Right atrium auricular region (tissue), 2 donors: ENCODE measurements at places on chromosomes 16 and 17.
A peak's percentile ranks its signal among the peaks of the same experiment; 100 is the strongest.

DNA sequence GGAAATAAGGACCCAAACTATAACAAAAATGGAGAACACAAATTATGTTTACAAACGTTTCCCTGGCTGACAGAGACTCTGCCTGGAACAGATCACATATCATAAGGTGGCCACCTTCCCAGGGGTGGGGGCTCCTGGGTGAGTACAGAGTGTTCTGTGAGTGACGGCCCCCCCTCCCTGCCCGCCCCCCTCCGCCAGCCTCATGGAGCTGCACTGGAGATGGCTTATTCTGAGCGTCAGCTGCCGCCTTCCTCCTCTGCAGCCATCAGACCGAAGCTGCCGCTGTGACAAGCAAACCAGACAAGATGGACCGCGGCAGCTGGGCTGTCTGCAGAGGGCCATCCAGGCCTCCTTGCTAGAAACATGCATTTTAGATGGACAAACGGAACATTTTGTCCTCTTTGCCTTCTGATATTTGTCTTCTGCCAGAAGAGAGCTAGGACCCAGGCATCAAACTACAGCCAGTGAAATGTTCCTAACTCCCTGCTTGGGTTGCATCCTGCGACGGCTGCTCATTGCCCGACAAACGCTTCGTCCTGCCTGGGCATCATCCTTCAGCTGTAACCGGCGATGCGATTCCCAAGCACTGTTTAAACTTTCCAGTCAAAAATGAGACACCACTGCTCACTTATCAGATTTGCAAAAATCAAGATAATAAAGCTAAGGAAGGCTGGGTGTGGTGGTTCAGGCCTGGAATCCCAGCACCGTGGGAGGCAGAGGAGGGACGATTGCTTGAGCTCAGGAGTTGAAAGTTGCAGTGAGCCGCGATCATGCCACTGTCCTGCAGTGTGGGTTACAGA, 15.3 kb upstream of the RPTOR start:
- no peak for DNase-seq

DNA sequence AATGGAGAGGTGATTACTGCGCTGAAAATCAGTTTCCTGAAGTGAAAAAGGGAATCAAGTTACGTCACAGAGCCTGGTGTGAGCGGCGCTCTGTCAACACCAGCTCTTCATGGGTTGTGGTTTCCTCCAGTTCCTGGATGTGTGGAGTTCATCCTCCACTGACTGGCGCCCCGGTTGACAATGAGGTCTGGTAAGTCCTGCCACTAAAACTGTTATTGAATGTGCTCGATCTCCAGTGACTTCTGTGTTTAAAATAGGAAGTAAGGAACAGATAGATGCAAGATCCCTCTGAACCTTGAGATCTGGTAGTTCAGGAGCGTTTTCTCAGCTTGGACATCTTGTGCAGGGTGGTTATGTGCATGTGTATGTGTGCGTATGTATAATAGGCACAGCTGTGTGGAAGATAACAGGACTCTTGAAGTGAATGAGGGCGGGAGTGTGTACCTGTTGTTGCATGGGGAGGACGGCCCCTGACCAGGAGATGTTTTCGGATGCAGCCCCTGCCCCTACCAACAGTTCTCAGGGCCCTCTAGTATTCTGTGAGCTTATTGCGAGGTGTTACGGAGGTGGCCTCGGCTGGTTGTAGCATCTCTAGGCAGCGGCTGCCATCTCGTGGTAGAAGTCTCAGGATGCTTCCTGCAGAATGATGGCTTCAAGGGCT, 22.0 kb upstream of the GOT2 start:
- DNase-seq: peak; percentile 67

- DNase-seq: peak; percentile 93
Observed at GRCh38 chr16:19696328-19696727, 21.7 kb downstream of the KNOP1 start.

DNA sequence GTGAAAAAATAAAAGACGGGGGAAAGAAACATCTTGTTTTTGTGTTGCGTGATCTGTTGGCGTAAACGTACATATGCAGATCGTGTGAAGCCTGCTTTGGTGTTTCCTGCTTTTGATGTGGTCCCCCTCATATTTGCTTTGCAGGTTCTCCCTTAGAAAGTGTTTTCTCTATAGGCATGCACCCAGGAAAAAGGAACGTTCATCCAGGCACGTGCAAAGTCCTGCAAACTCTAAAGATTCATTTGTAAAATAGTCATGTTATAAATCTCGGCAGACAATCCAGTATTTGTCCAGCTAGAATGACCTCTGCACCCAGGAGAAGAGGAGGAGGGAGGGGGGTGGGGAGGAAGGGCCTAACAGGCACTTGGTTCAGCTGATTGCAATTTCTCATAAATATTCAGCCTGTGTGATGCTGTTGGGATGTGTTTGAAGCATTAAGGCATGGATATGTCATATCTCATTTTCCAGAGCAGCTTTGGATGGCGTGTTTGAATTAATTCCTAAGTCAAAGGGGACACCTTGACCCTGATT, 40.3 kb upstream of the DDX52 start:
- DNase-seq: no peak

- DNase-seq: no peak
Observed at GRCh38 chr16:67028167-67028695, 718 bp upstream of the CBFB start.

DNA sequence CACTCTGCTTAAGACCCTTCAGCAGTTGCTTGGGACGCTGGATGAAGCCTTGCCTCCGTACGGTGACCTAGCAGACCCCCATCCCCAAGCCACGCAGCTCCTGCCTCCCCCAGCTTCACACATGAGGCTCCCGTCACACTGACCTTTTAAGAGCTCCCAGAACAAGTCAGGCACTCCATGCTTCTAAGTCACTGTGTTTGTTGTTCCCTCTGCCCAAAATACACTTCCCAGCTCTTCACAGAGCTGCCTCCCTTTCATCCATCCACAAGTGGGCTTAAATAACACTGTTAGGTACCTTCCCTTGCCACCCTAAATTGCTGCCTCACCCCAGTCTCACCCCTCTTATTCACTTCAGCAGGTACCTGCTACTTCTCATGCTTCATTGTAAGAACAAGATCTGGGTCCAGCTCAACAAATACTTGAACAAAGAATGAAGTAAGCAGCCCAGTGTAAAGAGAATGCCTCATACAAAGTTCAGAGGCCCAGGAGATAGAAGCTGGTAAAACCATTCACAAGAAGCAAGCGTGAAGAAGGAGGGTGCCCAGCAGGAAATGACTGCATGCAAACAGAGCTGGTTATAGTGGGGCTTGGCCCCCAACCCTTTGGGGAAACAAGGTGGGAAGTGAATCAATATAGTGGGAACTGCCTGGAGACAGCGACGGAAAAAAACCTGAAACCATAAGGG, 5.8 kb downstream of the ZC3H7A start:
- DNase-seq: no peak

DNA sequence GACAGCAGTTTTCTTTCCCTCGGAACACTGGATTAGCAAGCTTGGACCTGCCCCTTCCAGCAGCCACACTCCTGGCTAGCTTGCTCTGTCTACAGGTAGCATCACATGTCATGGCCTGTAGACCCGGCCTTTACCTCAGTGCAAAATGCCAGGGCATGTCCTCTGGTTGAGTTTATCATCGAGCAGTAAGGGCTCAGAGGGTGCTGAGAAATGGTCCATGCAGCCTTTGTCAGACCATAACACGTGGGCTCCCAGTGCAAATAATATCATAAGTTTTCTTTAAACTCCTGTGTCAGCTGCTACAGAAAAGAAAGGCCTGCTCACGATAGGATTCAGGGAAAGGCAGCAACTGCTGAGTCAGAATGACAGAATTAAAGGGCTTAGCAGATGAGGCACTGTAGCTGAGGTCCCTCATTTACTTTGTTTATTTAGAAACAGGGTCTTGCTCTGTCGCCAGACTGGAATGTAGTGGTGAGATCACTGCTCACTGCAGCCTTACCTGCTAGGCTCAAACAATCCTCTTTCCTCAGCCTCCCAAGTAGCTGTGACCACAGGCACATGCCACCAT, 8.0 kb upstream of the GNA13 start:
- no peak for DNase-seq

GRCh38 chr17:77804796-77805426, 153.6 kb upstream of the TNRC6C start:
- DNase-seq: no peak

- DNase-seq: no peak
Observed at GRCh38 chr17:40547079-40547784, 18.0 kb downstream of the CCR7 start.

GRCh38 chr17:39752241-39752881, 14.6 kb downstream of the GRB7 start:
- DNase-seq: no peak

GRCh38 chr16:83231729-83232128, 576.0 kb upstream of the HSBP1 start:
- DNase-seq: no peak

GRCh38 chr17:48626245-48627117, at the start of gene HOXB9:
Gene HOXB9, minus strand, starts transcription at chr17:48626358. Its CDS starts 89 bp downstream, at chr17:48626269.
- DNase-seq: no peak

DNA sequence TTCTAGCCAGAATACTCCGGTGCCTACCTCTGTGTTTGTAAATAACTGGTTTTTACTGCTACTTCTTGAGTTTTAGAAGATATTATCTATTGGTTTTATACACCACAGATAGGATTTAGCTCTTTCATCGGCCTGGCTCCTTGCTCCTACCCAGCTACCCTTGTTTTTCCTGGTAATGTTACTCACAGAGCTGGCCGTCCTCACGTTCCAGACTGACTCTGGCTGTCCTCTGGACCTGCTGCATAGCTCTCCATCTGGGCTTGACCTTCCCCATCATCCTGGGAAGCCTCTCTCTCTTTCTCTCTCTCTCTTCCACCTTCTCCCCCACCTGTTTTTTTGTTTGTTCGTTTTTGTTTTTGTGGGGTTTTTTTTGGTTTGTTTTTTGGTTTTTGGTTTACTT, 51.5 kb downstream of the MPRIP start:
- no peak for DNase-seq

- DNase-seq: no peak
Observed at GRCh38 chr16:87180069-87180468, 137.1 kb downstream of the C16orf95 start.

- DNase-seq: no peak
Observed at GRCh38 chr17:42118545-42118944, 2.6 kb downstream of the KAT2A start.

DNA sequence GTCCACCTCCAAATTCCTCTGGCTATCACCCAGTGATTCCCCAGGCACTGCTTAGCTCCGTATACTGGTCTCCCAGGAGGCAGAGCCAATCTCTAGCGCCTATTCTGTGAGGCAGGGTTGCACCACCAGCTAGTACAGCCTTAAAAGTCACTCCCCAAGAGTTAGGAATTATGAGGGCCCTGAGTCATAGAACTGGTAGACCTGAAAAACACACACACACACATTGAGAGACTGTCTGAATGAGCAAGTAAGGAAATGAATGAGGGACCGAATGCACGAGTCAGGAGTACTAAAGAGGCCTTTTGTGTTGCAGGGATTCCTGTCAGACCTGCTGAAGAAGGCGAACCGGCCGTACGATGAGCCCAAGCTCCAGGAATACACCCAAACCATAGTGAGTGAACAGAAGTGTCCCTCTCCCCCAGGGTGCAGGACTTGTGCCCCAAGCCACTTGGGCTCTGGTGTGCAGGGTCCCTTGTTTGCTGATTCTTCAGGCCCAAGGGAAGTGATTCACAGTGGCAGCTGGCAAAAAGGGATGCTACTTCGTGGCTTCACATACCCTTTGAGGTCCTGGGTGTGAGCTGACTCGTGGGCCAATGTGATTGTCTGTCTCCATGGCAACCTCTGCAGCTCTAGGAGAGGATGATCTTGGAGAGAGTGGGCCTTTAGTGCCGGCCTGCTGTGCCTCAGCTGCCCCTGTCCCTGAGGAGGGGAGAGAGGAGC, 24.7 kb downstream of the CALB2 start:
- DNase-seq: no peak

DNA sequence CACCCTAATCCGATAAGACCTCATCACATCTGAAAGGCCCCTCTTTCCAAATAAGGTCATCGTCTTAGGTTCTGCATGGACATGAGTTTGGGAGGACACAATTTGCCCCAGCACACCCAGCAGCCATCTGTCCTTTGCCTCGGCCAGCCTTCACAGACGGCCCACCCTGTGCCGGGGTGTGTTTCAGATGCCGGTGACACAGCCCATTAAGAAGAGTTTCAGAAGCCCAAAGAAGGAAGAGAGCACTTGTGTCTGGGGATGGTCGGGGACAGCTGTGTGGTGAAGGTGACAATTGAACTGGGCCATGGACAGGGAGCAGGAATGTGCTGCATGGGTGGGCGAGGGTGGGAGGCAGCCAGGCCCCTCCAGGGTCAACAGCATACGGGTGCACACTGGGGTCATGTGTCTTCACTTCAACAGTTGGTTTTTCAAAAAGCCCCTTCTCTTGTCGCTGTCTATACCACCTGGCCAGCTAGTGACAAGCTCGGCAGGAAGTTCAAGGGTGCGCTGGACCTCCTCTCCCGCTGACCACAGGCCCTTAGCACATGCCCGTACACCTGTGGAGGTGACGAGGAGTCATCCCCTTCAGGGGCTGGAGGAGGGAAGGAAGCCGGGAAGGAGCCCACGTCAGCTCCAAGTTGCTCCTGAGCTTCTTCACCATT, 183.1 kb downstream of the C16orf95 start:
- DNase-seq: no peak

DNA sequence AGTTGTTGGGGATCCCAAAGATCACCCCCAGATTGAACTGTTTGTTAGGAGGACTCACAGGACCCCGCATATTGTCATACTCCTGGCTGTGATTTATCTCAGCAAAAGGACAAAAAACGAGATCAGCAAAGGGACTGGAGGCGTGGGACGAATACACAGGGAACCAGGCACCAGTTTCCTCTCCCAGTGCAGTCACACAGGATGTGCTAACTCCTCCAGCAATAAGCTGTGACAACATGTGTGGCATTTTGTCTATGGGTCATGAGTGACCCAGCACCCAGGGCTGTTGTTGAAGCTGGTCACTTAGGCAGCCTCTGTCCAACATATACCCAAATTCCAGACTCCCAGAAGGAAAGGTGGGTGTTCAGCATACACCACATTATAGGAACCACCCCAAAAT, 60.9 kb downstream of the CPPED1 start:
- no peak for DNase-seq

DNA sequence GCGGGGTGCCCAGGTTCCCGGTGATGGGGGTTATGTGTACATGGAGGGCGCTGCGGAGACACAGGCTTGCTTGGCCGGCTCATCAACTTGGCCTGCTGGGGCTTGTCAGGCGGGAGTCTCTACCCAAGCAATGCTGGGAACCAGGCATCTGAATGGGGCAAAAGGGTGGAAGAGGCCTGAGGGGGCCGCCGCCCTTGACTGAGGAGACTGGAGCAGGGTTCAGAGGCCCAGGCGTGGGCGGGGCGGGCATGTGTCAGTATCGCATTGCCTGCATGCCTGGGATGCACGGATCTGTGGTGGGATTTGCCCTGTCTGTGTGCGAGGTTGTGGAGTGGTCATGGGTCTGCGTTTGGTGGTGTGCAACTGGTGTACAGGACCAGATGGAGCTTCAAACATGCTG, 21.1 kb downstream of the ARHGAP23 start:
- no peak for DNase-seq

- DNase-seq: peak; percentile 81
Observed at GRCh38 chr17:78665952-78666920, 89.0 kb upstream of the DNAH17 start.

DNA sequence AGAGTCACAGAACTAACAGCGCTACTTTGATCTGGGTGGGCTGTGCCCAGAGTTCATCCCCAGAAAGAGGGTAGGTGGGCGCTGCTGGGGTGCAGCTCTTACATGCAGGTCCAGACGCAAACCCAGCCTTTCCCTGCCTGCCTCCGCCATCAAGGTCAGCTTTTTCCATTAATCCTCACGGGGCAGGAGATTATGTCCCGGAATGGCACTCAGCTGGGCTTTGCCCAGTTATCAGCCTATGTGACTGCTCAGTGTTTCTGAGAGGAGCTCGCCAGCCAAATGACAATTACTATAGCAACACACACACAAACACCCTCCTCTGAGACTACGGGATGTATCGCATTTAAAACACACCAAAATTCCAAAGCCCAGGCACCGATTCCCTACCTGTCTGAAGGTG, 20.1 kb downstream of the GLYR1 start:
- DNase-seq: no peak
